NK-92 treated with Interleukin-12 subunit alpha and Interleukin-12 subunit beta, amount 100 ng/mL, for 24 hours (cell line): ENCODE measurements at places on chromosomes 13 and 19.

- DNase-seq = no peak
Observed at GRCh38 chr19:33687481-33688170, 65.9 kb downstream of the CHST8 start.

DNA sequence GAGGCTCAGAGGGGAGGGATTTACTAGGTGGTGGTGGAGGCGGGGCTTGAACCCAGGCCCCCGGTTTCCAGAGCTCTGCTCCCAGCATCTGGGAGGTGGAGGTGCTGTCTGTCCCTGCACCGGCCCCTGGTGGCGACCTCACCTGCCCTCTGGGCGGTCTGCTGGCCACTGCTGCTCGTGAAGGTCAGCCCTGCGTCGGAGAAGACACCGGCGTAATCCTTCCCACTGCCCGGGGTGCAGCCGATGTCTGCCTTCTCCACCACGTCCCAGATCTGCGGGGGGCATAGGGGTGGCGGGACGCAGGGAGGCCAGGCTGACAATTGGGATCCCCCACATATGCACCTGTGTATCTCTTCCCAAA, 12.8 kb downstream of the C3 start:
- no peak for DNase-seq

GRCh38 chr19:504616-505015, 2.7 kb upstream of the TPGS1 start:
- no peak for DNase-seq

DNA sequence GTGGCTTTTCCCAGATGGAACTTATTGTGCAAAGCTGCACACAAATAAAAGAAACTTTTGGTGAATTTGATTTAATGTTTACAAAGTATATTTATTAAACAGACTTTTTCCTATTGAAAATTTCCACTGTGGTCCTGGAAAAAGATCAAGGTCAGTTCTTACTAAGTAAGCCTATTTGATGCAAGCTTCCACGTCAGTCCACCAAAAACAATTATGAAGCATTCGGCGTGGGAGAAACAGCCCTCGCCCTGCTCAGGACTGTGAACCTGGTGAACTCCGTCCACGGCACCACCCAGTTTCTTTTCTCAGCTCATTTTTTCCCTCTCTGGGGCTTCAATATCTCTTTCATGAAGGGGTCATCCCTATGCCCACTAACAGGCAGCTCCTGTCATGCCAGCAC, 149.8 kb downstream of the EFNB2 start:
- no peak for DNase-seq

GRCh38 chr13:94327318-94327717, 152.2 kb downstream of the DCT start:
- DNase-seq = no peak

- peak; percentile 60 for DNase-seq
Observed at GRCh38 chr13:30346153-30346788, 38.9 kb upstream of the KATNAL1 start.

GRCh38 chr13:23680845-23681669, 110.8 kb downstream of the TNFRSF19 start:
- no peak for DNase-seq

DNA sequence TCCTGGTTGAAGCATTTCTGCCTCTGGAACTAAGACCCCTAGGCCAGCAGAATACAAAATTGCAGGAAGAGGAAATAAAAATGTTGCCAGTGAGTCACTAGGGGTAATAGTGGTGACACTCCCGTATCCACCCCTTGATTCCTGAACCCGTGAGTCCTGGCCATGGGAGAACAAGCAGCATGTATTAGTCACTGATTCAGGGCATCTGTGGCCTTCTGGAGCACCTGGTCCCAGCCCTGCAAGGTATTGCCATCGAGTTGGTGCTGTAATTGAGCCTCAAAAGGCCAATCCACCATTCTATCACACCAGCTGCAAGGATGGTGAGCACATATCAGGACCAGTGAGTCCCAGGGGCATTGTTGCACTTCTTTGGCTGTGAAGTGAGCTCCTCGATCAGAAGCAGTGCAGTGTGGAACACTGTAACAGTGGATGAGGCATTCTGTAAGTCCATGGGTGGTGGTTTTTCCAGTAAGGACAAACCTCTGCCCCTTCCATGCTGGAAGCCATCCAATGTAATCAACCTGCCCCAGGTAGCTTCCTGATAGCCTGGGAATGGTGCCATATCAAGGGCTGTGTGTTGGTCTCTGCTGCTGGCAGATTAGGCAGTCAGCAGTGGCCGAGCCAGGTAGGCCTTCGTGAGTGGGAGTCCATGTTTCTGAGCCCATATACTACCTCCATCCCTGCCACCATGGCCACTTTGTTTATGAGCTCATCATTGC, 39.6 kb downstream of the C1QTNF9 start:
- DNase-seq = no peak

DNA sequence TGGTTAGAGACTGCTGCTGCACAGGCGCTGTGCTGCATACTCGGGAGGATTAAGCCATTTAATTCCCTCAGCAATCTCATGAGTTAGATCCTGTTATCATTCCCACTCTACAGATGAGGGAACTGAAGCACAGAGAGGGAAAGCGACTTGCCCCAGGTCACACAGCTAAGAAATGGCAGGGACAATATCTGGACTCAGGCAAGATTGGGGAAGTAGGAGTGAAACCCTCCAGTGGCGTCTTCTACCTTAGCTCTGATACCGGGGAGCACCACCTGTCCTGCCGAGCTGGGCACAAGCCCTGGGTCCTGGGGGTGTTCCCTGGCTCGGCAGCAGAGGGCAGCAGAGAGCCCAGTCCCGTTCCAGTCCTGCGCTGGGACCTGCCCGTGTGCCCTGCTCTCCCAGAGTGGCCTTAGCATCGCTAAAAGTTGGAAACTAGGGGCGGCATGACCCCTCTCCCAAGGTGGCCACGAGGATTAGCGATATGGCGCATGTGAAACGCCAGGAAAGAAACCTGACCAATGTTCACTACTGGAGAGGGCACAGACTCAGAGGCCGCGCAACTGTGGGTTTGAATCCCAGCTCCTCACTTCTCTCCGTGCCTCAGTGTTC, 20.5 kb downstream of the CYTH2 start:
- DNase-seq = peak; percentile 15

GRCh38 chr13:111243981-111244380, 76.5 kb upstream of the TEX29 start:
- no peak for DNase-seq

DNA sequence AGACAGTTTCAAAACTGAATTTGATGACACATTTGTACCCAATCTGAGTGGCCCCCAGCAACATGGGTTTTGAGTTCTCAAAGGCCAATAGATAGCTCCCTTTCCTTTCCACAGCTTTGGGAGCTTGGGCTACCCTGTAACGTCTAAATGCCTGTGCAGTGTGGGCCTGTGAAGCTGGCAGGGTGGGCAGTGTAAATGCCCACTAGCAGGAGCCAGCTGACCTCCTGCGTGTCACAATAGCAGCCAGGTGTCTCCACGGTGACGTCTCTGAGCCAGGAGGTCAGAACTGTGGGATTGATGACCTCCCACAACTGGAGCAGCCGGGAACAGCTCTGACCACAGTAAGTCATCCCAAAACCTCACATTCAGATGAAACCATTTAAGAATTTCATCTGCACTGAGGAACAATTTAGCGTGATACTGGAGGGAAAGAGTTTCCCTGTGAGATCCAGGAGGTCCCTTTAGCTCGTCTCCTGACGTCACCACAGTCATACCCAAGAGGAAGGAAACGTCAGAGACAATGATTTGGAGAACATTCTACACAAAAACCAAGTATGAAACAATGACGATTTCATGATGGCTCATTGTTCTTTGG, at the start of gene IPO5:
TSS of gene IPO5 (plus strand) at position 300 of the 595 bp plus-strand sequence. CDS start 23,022 bp downstream, outside the sequence.
- no peak for DNase-seq

GRCh38 chr13:50855681-50856080, 12.2 kb upstream of the DLEU7 start:
- DNase-seq = no peak

DNA sequence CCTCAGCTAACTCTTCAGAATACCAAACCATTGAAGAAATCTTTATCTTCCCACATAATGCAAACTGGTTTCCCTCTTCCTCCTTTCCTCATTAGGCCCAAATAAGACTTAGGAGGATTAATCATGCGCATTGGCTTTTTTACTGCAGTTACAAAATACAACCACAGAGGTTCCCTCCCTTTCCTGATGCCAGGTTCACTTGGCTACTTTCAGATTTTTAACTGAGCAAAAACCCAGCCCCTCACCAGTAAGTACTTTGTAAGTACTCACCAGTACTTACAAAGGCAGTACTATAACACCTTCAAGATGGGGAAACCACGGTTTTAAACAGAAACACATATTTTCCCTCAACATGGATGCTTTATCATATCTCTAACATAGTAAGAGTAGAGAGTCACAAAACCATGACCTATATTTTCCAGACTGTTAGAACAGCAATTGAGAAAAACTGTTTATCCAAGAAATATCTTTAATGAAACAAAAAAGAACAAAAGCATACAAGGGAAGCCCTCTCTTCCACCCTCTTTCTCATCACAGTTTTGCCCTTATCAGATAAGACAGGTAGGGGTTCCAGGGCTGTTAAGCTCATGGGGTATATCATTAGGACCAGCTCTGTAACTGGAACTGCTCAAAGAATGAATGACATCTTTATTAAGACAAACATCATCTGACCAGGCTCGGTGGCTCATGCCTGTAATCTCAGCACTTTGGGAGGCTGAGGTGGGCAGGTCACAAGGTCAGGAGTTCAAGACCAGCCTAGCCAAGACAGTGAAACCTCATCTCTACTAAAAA, 12.7 kb downstream of the FOXO1 start:
- no peak for DNase-seq

DNA sequence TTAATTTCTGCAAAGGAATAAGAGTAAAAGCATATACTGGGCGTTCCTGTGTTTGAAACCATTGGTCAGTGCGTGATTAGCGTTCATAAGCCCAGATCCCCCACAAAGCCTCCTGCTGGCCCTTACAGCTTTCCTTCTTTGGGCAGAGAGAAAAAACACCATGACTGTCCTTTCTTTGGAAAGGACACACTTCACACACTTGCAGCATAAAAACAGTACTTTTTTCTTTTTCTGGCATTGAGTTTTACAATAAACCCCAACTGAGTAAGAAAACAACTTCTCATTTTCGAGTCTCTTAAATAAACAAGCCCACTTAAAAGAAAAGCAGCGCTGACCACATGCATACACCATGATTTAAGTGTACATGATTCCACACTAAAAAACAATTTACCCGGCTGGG, 35.8 kb downstream of the SMAD9 start:
- DNase-seq = no peak

DNA sequence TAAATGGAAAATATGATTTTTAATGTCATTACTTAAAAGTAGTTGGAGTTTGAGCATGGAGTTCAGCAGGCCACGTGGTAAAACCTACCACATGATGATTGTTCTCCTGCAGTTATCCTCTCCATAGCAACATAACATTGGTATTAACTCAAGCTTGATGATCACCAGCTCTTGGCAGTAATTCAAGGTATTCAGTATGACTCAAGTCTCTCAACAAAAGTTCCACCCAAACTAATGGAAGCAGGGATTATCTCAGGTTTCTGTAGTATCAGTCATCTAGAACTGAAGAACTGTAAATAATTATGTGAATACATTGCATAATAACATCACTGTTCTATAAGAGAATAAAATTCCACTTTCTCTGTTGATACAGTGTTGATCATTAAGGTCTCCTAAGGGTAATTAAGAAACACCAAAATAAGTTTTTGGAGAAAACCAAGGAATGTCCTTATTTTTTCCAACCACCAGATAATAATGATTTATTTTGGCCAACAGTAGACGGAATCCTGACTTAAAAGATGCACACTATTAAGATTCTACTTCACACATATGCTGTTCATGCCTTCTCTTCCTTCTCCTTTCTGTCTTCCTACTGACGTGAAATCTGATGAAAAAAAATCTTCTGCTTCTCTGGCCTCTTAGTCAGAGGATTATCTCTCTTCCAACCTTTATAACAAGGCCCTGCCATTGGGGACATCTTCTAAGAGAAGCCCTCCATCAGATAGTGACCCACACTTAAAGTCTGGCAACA, 1092.3 kb downstream of the EFNB2 start:
- DNase-seq = no peak

DNA sequence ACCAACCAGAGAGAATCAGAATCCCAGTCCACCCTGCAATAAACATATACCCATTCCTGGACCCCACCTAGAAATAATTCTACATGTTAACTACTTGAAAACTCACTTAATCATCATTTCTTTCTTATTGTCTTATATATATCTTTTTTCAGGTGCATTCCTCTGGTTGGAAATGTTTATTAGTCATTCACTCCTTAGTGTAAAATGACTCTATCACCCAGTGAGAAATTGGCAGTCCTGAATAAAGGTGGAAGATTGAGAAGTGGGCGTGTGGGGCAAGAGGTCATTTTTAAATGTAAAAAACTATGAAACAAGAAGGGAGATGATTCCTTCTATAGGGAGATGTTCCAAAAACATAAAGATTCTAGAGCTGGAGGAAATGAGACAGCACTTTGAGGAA, 101.2 kb upstream of the MBNL2 start:
- no peak for DNase-seq

DNA sequence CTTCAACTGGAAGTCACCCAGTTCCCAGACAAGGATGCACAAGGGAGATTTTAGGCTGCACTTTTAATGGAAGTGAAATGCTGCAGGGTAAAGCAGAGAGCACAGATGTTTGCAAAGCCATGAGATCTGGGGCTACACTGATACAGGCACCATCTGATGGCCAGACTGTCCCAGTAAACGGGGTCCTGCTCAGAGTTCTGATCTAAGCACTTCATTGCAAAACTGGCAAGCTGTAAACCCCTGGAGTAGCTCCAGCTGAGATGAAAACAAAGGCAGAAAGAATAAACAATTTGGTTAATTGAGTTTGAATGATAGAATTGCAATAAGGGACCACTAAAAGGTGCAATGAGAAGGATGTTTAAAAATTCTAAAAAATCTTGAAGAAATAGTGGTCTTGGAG, 197.1 kb downstream of the OXGR1 start:
- no peak for DNase-seq
